ENCODE measurements at places on chromosomes 3 and 15.

DNA sequence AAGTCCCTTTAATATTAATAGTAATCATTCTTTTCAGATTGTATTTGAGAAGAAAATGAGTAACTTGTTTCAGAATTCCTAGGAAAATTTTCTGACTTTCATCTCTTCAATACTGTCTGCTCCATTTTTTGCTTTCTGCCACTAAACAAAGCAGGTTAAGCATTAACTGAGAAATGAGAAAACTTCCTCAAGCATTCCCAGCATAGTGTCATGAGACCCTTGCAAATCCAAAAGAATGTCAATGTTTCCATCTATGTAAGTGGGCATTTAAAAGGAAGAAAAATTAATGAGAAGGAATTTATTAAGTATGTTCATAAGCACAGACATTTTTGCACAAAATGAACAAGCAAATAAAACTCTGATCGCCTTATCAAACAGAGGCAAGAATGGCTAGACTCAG, 148.0 kb upstream of the STRIT1 start:
- no peak for DNase-seq

- DNase-seq = no peak
Observed at GRCh38 chr15:37981775-37982174, 47.3 kb downstream of the TMCO5A start.

- no peak for DNase-seq
Observed at GRCh38 chr3:192917404-192918274, at the start of gene MB21D2. Gene MB21D2, minus strand, starts transcription at chr3:192917856. Its CDS starts 16 bp downstream, at chr3:192917840.

DNA sequence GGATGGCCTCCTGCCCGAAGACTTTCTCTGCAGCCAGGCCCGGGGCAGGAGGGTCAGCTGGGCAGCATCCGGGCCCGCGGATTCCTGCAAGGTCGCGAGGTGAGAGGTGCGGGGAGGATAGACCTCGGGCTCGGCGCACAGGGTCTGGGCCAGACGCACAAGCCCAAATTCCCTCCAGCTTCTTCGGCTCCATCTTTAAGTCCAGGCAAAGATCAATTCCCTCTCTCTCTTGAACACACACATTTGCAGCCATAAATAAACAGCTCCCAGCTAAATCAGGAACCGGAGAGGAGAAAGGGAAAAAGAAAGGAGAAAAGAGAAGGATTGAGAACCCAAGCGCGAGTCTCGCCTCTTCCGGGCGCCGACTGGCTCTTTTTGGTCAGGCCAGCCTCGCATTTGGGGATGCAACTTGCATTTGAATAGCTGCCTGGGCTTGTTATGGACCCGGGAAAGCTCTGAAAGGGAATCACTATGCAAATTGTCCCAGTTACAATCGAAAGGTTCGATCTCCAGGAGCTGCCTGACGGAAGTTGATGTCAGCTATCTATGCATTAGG, 14.5 kb upstream of the ONECUT1 start:
- DNase-seq = no peak

DNA sequence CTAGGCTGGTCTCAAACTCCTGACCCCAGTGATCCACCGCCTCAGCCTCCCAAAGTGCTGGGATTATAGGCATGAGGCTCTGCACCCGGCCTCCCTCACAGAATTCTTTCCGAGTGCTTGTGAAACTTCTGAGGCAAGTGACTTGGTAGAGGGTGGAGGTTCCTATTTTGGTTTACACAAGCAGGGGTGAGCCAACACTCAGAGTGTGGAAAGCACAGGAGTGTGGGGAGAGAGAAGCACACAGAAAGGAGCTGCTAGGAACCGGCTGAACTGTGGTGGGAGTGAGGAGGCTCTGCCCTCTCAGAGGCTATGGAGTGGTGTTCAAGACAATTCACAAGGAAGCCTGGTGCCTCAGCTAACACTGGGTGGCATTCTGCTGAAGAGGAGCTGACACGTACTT, 7.7 kb downstream of the CAPN3 start:
- no peak for DNase-seq

- no peak for DNase-seq
Observed at GRCh38 chr3:78348664-78349063, 1308.8 kb downstream of the ROBO2 start.

DNA sequence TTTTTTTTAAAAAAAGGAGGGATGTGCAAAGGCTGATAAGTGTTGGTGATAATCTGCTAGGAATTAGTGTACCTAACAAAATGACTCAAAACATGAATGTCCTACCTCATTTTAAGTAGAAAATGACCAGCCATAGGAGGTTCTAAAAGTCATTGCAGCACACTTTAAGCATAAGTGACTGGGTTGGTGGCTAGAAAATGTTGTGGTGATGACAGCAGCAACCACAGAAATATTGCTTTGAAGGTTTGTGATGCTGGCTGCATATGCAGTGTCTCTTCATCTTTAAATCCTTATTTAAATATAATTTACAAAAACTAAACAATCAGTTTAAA, 55.2 kb downstream of the CMSS1 start:
- no peak for DNase-seq

- no peak for DNase-seq
Observed at GRCh38 chr3:2599471-2599870, 500.8 kb downstream of the CNTN4 start.

DNA sequence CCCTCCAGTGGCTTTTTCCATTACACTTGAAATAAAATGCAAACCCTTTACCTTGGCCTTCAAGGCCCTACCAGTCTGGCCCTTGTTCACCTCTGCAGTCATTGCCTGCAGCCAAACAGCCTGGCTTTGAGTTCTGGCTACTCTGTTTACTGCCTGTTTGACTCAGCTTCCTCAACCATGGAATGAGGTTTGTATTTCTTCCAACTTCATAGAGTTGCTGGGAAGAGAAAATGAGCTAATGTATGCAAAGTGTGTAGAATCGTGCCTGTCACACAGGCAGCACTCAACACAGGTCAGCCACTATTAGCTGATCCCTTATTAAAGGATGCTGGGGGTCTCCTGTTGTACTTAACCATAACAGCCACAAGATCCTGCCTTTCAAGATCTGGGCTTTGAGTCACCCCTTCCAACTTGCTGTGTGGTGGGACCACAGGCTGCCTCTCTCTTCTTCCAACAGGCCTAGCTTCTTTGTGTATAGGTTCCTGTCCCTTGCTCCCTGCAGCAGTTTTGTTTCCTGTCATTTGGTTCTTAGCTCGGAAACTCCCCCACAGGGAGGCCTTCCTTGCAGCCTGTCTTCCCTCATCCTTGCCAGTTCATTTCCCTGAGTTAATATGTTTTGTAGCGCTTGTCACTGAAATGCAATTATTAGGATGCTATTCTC, 6.4 kb downstream of the MED12L start:
- DNase-seq = peak; percentile 58

DNA sequence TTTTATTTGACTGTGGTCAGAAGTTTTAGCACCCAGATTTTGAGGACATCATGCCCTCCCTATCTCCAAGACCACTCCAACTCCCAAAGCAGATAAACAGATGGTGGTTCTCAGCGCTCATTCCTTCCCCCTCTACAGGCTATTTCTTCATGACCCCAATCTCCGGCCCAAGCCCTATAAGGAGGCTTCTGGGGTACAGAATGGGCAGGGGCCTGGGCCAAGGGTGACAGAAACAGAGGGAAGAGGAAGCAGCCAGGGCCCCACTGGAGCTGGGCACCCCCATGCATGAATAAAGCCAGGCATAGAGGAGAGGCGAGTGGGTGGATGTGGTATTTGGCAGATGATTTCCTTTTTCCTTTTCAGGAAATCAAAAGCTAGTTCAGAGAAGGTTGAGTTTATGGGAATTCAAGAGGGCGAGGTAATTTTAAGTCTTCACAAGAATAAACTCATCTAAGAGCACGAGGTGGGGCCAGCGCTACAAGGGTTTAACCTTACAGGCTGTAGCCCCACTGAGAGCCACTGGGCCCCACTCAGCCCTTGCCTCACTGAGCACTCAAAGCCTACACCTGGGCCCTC, 104.8 kb upstream of the HERC1 start:
- DNase-seq = peak; percentile 25

DNA sequence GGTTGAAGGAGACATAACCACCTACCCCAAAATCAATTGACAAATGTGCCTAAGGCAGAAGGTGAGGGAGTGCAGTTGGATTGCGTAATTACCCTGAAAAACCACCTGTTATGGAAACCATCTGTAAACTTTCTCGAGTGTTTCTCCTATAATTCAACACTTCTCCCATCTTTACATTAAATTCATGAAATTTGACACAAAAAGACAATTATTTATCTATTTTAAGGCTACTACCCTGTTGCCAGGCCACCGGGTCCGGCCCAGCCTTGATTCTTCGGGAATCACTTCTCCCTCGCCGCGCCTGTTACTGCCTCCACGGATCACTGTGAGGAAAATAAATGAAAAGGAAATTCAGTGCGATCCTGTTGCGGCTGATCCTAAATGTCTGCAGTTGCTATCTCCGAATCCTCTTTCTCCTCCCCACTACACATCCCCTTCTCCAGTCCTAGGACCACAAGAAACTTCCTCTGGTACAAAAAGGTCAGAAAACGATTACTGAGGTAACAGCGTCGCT, 646 bp downstream of the IQCB1 start:
- no peak for DNase-seq

- DNase-seq = no peak
Observed at GRCh38 chr3:10546820-10547263, 41.5 kb upstream of the ATP2B2 start.

DNA sequence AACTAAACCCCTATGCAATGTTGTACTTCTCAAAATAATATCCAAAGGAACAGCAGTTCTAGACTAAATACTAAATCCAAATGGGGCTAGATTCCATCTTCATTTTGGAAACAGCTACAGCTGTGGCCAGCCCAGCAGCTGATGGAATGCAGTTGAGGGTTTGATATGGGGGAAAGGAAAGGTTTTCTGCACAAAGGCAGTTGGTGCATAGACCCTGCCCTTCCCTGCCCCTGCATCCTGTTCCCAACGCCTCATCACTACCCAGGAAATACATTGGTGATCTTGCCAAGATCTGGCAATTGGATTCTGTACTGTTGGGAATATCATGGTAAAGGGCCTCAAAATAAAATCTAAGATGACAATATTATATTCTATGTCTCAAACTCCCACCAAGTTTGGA, 43.9 kb downstream of the DTWD1 start:
- no peak for DNase-seq

DNA sequence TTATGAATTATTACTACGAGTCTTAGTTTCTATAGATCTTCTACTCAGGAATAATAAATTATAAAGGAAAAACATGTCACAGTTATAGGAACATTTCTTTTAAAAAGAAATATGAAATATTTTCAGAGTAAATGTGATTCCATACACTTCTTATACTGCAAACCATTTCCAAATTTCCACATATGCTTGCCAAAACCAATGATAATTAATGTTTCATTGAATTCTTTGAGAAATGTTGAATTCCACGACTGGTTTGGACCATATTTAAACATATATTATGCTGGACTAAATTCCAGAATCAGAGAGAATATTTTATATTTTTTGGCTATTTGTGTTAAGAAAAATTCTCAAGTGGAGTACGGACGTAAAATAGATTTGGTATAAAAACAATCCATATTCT, 144.6 kb downstream of the EPHA3 start:
- no peak for DNase-seq

DNA sequence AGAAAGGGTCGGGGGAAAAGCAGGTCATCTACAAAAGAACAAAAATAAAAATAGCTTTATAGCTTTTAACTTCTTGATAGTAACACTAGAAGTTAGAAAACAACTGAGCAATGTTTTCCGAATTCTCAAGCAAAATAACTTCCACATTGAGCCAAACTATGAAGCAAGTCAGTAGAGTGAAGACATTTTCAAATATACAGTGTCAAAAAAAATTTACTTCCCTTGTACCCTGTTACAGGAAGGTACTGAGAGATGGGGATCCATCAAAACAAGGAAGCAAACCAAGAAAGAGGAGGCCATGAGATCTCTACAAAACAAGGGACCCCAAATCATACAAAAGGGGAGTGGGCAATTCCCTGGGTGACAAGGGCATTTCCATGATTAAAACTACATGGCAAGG, 26.6 kb upstream of the STIMATE start:
- no peak for DNase-seq

DNA sequence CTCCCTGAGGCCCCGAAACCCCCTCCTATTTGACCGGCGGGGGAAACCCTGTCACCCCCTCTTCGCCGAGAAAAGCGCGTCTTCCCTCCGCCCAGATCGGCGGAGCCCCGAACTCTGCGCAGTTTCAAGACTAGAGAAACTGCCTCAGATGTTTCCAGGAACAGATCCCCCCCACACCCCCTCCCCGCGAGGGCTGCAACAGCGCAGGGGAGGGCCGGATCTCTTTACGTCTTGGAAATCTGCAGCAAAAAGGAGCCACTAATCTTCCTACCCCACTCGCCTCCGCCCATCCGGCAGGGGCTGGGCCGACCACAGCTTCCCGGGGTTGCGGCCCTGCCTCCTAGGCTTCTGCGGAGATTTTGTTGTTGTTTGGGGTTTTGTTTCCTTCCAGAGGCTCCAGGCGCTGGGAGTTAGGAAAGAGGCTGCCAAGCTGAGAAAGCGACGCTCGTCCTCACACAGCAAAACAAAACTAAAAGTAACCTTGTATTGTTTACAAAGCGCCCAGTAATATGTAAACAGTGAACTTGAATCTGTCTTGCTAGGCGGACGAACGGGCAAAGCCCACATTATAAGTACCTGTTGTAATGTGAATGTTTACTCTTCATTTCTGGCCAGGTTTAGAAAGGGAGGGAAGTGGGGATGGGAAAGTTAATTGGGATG, 2.2 kb downstream of the FOXB1 start:
- DNase-seq = peak; percentile 71

GRCh38 chr3:45120359-45121158, 25.6 kb downstream of the CDCP1 start:
- no peak for DNase-seq

DNA sequence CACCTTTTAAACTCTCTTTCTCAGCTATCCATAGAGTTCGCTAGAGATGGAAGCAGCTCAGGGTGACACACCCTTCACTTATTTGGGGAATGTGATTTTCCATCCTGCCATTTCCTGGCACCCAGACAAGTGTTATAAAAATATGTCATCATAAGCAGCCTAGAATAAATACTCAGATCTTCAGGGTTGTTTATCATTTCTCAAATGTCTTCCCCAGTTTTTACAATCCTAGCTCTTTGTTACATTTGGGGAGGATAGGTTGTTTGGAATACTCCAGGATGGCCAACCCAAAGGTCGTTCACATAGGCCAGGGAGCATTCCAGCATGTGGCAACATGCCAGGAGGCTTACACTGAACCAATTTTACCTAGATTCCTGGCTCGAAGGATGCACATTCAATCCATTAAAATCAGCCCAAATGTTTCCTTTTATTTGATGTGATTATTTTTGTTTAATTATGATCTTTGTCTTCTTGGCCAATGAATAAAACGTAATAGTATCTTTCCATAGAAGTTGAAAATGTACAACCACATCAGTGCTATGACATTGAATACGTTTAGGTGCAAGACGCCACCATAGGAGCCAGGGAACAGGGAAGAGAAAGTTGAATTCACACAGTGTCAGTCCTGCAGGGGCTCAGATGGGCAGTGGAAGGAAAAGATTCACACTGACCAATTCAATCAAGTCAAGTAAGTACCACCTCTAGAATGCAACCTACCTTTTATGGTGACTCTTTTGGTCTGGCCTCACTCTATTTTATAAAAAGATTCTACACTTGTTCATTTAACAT, 537.7 kb upstream of the MDFIC2 start:
- DNase-seq = no peak

DNA sequence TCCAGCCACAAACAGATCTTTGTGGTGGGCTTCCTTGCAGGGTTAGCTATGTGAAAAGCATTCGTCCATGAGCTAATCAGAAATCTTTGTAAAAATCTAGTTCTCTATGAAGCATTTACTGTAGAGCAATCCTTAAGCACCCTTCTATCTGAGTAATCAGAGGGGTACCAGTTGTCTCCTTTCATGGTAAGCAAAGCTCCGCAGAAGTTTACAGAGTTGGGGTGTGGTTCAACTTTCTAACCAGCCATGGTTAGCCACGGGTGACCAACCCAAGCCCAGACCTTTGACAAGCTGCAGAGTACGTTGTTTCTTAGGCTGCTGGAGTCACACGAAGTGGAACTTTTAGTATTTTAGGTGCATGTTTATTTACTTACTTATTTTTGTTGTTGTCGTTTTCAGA, 77.4 kb downstream of the FLNB start:
- DNase-seq = no peak

Measured in GDM1 (cell line).